ENCODE measurements at places on chromosomes 11 and 22.
A peak's percentile ranks its signal among the peaks of the same experiment; 100 is the strongest.

DNA sequence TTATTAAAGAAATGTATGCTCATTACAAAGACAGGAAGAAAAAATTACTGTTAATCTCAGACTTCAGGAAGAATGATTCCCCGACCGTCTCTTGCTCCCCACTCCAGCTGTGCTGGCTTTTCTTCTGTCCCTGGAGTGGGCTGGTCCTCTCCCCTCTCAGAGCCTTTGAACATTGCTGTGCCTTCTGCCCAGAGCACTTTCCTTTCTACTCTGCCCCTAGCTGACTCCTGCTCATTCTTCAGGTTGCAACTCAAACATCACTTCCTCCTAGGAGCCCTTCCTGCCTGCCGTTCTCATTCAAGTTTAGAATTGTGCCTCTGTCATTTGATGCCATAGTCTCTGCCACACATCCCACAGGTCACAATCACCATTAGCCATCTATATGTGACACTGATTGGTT is 329.5 kb downstream of the MIAT start:
- DNase-seq: no peak

DNA sequence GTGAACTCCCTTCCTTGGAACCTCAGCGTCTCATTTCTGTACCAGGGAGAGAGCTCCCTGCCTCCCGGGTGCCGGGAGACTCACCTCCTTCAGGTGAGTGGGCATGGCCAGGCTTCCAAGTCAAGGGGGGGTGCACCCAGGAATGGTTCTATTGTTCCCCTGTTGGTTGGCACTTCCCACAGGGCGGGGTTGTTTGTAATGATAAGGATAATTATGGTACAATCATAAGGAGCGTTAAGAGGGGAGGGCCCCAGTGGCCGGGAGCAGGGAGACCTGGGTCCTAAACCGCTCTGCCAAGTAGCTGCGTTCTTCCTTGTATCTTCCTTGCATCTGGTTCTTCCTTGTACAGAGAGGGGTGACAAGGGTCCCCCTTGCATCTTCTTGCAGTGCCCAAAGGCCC is 79.1 kb downstream of the LRRC32 start:
- no peak for DNase-seq

GRCh38 chr11:122271137-122271536 is 155.1 kb upstream of the BLID start:
- DNase-seq: no peak

GRCh38 chr11:46669711-46670139 is 30.7 kb downstream of the ARHGAP1 start:
- DNase-seq: no peak

DNA sequence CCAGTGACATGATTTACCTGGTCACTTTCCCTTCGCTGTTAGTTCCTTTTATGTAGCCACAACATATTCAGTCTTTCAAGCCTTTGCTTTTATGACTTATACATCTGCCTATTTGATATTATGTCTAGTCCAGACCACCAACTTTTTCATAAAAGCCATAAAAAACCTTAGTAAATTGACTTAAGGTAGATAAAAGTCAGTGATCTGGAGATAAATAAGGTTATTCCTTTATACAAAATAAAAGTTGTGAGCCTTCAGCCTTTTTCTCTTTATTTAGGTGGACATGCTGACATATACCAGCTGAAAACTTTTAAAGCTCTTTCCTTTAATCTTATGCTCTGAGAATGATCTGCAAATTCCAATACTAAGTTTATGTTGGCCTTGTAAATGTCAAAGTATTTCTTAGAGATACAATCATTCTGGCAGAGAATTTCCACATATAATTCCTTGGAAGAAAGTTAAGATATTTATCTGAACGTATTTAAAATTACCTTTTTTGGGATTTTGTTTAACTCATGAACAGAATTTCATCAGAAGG is 690.4 kb upstream of the CHORDC1 start:
- no peak for DNase-seq

DNA sequence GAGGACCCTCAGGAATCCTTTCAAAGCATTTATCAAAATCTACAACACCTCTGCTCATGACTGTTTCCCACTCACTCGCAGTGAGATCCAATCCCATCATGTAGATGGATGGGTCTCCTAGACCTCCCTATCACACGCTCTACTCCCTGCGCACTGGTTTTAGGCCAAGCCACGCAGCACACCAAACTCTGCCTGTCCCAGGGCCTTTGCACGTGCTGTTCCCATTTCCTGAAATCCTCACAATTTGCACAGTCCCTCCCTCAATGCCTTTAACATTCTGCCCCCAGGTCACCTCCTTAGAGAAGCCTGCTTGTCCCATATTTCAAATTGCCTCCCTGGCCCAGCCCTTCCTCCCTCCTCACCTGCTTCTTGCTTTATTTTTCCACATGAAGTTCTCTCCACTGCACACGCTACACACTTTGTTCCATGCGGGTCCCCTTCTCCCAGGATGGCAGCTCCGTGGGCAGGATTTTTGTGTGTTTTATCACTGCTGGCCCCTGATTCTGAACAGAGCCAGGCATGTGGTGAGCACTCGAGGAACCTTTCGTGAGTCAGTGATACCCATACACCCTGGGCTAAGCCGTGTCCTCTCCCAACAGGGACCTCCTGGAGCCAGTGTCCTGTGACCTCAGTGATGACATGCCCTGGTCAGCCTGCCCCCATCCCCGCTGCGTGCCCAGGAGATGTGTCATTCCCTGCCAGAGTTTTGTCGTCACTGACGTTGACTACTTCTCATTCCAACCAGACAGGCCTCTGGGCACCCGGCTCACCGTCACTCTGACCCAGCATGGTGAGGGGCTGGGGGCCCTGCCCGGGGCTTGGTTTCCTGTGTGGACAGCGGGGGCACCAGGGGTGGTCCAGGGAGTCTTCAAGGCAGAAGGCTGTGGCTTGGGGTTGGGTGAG is 12.2 kb downstream of the CSF2RB start:
- peak; percentile 12 for DNase-seq

DNA sequence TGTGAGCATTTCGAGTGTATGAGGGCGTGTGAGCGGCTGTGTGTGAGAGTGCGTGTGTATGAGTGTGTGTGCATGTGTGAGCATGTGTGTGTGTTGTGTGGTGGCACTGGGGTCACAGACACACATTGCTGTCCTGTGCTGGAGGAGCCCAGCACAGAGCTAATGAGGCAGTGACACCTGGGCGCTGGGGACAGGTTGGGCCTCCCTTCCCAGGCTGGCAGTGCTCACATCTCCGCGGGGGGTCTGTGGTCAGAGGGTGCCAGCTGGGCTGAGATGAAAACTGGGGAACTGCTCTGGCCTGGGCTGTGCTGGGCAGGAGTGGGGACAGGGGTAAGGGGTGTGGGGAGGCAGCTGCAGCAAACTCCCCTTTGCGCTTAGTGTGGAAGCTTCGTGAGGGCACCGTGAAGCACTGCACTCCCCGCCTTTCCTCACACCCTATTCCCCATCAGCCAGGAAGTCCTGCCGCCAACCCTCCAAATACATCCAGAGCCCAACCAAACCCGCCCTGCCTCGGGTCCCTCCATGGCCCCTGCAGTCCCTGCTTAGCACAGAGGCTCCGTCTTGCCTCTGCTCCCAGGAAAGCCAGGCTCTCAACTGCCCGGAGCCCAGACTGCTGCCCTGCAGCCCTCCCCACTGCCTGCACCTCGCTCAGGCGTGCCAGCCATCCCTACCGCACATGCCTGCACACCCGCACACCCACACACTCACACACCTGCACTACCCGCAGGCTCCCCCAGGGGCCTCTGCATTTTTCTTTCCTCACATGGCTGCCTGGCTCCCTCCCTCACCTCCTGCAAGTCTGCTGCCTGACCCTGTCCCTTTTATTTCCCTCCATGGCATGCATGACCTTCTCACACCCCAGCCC is 62.0 kb upstream of the THY1 start:
- no peak for DNase-seq

DNA sequence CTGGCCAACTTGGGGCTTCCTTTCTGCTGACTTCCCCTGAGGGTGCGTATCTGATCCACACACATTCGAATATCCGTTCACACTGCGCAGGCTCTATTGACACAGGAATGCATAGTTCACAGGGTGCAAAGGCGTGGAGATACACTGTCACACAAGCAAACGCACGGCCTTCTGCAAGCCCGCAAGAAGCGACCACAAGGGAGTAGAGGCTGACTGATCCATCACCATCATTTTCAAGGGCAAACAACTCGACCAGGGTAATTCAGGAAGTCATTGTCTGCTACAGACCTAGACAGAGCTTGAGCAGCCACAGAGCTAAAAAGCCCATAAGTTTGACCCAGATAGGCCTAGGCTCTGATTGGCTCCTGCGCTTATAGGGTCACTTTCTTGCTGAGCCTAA is 392.3 kb downstream of the MN1 start:
- DNase-seq: no peak

DNA sequence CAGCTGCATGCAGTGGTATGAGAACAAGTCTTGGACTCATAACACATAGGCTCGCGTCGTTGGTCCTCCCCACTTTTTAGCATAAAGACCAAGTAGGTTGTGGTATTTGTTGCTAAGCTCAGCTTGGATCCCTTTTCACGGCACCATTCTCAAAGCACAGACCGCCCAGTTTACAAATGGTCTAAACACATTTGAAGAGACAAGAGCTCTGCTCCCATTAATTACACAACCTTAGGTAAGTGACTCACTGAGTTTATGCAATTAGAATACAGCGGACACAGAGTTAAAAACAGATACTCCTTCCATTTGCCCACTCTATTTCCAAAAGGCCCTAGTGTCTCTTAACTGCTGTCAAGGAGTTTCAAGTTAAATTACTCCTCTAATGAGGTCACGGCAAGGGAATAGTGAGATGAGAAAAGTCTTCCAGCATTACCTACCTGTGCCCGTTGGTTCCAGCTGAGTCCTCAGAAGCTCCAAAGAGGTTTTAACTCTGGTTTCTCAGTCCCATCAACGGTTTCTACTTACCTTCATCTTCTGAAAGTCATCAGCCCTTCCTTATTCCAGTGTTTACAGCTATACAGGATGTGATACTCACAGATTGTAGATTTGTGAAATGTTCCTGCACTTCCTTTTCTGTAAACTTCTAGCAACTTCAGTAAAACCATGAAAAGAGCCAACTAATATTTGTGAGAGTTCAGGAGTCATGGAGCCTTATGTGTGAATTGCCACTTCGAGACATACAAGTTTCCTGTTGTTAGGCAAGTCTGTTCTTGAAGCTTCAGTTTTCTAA is at the start of gene MS4A6A:
Gene MS4A6A, minus strand, starts transcription at position 543 of the 790 bp plus-strand sequence. CDS start 1,356 bp downstream, outside the sequence.
- DNase-seq: no peak

GRCh38 chr22:19877626-19878339 is 23.1 kb upstream of the GNB1L start:
- peak; percentile 58 for DNase-seq

DNA sequence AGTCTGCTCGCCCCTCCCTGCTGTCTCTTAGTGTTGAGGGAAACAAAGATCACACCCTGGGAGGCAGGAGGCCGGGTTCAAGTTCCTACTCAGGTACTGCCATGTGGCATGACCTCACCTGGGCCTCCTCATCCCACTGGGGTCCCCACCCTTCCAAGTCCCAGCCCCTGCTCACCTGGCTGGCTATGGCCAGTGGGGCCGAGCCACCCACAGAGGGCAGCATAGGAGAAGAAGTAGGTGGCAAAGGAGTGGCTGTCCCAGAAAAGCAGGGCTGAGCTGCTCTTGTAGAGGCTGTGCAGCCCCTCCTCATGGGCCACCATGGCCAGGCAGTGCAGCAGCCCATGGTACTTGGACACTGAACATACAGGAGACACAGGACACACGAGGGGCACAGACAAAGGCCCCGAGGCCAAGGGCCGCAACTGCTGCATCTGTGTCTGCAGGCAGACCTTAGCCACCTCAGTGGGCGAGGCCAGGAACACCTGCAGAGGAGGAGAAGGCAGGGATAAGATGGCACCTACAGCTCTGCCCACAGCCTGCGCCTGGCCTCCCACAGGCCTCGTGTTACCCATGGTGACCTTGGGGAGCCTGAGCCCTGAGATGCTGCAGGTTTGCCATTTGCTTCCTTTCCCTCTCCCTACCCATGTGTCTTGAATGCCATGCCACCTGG is 50.6 kb upstream of the MPEG1 start:
- DNase-seq: no peak

GRCh38 chr11:57353036-57353435 is 14.9 kb downstream of the P2RX3 start:
- no peak for DNase-seq

DNA sequence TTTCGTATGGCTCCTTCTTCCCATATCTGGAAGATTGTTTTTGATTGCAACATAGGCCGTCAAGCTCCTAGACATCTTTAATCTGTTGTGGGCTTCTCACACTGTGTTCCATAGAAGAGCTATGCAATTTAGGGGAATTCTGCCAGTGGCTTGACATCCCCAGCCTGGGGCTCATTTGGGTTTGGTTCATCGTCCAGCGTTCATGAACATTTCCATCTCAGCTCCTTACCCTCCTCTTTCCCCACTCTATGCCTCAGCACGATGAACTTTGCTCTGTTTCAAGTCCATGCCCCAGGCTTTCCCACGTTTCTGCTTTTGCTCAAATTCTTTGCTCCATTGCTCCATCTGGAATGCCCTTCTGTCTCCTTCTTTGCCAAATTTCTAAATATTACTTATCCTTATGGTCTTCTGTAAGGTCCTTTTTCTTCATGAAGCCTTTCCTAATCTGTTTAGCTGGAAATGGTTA is 26.1 kb upstream of the CLMP start:
- no peak for DNase-seq

DNA sequence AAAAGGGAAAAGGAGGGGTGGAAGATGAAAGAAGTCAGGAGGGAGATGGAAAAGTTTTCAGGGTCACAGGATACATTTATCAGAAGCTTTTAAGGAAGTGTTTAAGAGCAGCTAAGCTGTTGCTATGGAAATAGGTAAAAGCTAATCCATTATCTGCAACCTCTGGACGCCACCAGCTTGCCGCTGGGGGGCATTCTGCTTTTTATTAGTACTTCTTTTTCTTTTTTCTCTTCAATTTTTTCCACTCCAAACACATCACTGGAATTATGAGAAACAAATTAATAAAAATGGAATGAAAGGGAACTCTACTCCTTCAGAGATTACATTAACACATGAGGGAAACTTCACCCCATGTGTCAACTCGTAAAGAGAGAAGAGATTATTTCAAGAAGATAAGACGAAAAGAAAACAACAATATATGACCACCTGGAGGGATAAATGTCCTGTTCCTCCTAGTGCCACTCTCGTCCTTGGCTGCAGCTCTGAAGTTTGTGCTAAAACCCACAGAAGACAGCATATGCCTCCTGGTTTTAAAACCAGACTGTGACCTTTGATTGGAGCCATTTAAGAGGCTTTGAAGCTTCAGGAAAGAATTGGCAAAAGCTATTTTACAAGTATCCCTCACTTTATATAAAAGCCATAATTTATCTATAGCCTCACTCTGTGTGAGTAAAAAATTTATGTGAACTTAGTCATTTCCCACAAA is 972.8 kb downstream of the OPCML start:
- peak; percentile 7 for DNase-seq

DNA sequence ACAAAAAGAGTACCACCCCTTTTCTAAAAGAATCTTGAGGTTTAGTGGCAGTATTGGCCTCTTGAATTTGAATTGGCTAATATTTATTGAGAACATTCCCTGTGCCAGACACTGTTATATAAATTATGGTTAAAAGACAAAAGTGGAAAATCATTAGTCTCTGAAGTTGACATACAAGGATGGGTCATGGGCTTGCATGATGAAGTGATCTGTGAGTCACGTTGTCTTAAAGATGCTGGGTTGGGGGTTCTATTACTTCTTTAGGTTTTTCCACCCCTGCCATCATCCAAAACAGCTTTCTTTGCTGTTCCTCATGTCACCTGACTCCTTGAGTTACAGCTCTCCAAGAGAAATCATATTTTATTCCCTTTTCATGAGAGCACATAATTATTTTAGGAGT is 85.0 kb downstream of the CD44 start:
- DNase-seq: no peak
